ENCODE measurements at places on chromosomes 11 and 22.

GRCh38 chr11:88117281-88117858 is 57.9 kb downstream of the RAB38 start:
- no peak for DNase-seq

DNA sequence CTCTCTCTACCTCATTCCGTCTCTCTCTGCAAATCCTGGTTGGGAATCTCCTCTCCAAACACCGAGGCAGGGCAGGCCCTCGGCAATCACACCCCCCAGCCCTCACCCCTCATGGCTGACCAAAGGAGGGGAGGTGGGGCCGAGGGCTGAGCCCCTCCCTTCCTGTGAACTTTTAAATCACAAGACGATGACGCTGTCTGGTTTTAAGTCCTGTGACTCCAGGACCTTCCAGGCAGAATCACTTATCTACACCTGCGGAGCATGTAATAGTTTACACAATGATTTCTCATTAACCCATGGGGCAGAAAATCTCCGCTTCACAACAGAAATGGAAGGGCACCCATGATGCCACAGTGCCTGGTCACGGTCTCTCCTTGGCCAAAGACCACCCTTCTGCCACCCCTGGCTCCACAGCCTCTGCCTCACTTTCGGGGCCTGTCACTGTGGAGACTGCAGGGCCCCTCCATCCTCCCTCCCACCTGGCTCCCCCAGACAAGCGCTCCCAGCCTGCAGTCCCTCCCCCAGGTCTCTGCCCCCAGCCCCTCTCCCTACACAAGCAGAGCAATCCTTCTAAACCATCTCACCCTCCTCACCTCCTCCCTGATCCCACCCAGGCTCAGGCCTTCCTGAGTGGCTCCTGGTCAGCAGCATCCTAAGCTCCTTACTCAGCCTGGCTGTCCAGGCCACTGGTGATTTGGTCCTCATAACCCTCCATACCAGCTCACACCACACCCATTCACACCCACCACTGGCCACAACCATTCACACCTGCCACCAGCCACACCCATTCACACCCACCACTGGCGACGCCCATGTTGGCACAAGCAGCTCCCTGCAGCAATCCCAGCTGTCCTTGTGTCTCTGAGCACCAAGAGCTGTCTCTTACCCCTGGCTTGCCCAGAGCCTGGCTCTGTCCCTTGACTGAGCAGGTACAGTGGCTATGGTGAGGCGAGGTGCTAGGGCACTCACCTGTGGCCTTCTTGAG is 30.7 kb upstream of the ARFGAP3 start:
- DNase-seq = peak; percentile 77

DNA sequence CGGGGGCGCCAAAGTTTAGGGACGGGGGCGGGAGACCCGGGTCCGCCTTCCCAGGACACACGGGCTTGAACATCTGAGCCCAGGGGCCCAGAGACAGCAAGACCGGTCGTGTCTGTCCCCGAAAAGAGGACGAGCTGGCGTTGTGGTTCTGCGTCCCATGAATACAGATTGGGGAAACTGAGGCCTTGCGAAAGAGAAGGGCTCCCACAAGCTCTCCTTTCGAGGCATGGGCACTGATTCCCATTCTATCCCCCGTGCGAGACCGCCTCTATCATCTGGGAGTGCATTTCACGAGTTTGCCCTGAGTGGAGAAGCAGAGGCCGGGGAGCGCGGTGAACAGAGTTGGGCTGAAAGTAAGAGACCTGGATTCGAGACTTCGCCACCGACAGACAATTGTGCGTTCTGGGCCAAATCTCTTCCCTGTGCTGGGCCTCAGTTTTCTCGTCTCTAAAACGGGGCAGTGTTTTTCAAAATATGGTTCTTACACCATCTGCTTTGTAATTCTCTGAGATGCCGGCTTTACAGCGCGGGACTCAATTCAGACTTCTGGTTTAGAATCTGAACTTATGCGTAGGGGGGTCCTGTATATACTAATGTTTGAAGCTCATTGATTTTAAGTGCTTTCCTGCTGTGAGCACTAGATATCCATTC is 471 bp downstream of the RNF185 start:
- DNase-seq = no peak

- DNase-seq = no peak
Measured at GRCh38 chr22:29695129-29695926, 24.5 kb upstream of the CABP7 start.

DNA sequence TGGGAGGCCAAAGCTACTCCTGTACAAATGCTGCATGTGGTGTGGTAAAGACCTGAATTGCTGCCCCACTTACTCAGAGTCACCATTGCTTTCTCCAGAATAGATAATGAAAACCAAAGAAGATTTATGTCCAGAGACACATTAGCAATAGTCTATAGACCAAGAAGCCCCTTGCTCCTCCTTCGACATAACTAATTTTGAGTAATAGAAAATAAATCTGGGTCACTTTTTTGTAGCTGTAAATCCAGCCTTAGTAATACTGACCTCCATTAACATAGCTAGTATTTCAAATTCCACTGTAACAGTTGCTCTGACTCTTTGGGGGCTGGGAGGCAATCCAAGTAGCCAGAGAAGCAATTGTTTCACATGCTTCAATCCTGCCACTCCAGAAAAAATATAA is 145.9 kb downstream of the MAML2 start:
- DNase-seq = no peak

DNA sequence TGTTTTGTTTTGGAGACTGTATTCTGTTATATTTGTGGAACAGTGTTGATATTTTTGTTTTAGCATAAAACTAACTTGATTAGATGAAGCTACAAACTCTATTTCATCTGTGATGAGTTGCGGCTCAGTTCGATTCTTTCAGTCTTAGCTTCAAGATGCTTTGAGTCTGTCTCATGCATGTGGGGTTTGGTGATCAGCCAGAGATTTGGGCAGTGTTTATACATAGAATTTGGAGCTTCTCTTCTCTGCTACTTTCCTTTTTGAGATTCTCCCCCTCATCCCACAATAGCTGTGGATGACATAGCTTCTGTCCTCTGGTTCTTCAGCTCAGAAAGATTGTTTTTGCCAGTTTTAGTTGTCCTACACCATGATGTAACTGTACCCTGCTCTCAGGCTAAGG is 90.4 kb downstream of the ARHGAP20 start:
- no peak for DNase-seq

- DNase-seq = no peak
Measured at GRCh38 chr22:34841331-34841771, 224.6 kb upstream of the ISX start.

- peak; percentile 86 for DNase-seq
Measured at GRCh38 chr22:39502109-39502788, at the start of gene MIEF1. MIEF1 (plus strand) TSS chr22:39502290; CDS start chr22:39511295, 9,005 bp downstream.

GRCh38 chr11:133343951-133344350 is 188.3 kb downstream of the OPCML start:
- peak; percentile 61 for DNase-seq

DNA sequence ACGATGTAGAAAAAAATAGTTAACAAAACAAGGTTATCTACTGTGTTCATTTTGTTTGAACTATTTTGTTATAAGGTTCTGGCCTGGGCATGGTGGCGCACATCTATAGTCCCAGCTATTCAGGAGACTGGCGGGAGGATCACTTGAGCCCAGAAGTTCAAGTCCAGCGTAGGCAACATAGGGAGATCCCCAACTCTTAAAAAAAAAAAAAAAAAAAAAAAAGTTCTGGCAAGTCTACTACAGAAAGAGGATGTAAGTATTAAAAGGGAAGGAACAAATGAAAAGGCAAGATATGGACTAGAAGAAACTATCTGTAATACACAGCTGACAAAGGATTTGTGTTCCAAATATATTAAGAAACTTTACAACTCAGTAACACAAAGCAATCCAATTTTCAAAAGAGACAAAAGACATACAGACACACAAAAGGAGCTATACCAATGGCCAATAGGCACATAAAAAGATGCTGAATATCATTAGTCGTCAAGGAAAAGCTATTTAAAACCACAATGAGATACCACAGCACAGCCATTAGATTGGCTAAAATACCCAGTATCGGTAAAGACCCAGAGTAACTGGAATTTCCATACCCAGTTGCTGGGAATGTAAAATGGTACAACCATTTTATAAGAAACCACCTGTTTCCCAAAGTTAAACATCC is 27.4 kb downstream of the RRAS2 start:
- DNase-seq = no peak

GRCh38 chr11:60872961-60873524 is 5.7 kb downstream of the ZP1 start:
- peak; percentile 28 for DNase-seq

- no peak for DNase-seq
Measured at GRCh38 chr11:60951904-60952741, at the start of gene SLC15A3. SLC15A3 (minus strand) TSS chr11:60952176; CDS start chr11:60951551, 625 bp downstream.

GRCh38 chr11:4019891-4020290 is 74.7 kb upstream of the RRM1 start:
- DNase-seq = no peak

GRCh38 chr11:70317581-70318305 is 47.3 kb downstream of the PPFIA1 start:
- no peak for DNase-seq

DNA sequence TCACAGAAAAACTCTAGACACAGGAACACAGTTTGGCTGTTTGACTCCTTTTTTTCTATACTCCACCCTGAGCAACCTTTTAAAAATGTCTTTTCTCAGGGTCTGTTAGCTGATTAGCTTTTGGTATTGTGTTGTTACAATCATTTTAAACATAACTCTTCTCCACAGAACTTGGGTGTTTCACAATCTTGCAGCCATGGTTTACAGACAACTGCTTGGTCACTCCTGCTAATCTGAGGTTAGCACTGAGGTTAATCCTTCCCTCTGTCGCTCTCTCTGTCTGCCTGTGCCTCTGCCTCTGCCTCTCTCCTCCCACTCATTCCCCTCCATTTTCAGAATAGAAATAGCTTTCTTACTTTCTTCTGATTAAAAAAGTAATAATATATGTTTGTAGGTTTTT is 62.4 kb upstream of the ZBED5 start:
- no peak for DNase-seq

- DNase-seq = no peak
Measured at GRCh38 chr22:38729946-38730345, 24.2 kb downstream of the GTPBP1 start.

DNA sequence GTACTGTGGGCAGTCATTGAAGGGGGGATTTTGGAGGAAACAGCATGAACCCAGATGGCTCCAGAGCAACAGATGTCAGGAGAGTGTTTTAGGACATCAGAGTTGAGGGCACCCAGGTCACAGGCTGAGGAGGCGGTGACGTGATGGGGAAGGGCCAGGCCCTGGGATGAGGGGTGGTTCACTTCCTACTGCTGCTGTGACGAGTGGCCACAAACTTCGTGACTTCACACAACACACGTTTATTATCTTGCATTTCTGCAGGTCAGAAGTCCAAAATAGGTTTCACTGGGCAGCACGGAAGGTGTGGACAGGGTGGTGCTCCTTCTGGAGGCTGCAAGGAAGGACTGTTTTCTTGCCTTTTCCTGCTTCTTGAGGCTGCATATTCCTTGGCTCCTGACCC is 77.7 kb upstream of the RAB1B start:
- no peak for DNase-seq

- peak; percentile 94 for DNase-seq
Measured at GRCh38 chr22:35629406-35630216, 12.5 kb upstream of the MB start.

DNA sequence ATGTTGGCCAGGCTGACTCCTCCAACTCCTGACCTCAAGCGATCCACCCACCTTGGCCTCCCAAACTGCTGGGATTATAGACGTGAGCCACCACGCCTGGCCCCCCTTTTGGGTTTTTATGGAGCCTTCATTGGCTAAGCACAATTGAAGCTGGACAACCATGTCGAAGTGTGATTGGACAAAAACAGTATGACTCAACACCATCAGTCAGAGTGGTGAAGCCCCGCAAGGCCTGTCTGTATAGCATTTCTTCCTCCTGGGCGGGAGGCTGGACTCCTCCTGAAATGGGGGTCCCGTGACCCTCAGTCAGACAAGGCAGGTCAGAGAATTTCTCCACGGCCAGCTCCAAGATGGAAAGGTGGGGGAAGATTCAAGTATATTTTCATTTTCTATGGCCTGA is 3.1 kb upstream of the PARVB start:
- DNase-seq = no peak

DNA sequence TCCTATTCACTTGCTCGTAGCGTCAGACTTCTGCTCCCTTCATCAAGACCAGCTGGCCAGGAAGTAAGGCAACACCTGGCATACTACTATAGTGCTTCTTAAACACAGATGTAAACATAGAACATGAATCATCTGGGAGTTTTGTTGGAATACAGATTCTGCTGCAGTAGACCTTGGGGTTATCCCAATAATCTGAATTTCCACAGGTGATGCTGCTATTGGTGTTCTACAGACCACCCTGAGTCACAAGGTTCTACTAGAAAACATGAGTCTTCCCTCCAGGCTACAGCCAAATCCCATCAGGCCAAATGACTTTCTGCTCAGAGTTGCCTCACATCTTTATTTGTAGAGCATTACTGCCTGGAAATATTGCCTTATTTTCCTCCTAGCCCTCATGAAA is 175.2 kb downstream of the NELL1 start:
- DNase-seq = no peak

DNA sequence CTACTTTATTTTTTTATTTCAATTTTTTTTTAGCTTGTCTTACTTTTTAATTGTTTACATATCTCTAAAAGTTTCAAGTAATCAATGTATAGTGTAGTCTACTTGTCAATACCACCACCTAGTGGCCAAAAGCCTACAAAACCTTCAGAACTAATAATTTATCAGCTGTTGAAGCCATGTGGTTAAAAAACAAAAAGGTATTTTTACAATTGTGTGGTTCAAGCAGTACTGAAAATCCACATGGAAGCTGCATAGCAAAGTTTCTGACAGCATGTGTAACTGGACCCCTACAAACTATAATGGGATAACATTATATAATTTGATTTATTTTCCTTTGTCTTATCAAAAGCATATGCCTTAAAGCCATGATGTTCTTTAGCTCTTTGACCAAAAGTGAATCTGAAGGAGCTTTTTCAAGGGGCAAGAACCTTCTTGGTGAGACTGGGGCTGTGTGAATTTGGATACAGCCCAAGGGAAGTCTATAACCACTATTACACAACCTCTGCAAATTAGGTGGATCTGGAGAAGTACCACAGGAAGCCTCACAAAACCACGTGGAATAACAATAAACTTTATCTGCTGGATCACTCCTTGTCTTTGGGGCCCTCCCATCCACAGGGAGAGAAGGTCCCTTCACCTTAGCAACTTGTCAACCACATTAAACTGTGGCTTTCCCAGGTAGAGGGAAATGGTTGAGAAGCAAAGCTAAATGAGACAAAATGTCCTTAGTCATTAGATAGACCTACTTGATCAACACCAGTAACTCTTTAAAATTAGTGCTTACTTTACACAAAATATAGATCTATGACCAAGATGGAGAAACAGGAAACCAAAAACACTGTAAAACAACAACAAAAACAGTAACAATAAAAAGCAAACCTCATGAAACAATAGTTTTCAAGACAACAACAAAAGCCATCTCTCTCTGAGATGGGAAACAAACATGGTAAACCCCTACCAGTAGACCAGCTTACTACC is 9.9 kb downstream of the NARS2 start:
- no peak for DNase-seq
